Putamen (tissue), 1 donor: ENCODE measurements at places on chromosomes 4 and X.

- DNase-seq, result no peak
Observed at GRCh38 chr4:75708218-75708691, 16.1 kb upstream of the USO1 start.

DNA sequence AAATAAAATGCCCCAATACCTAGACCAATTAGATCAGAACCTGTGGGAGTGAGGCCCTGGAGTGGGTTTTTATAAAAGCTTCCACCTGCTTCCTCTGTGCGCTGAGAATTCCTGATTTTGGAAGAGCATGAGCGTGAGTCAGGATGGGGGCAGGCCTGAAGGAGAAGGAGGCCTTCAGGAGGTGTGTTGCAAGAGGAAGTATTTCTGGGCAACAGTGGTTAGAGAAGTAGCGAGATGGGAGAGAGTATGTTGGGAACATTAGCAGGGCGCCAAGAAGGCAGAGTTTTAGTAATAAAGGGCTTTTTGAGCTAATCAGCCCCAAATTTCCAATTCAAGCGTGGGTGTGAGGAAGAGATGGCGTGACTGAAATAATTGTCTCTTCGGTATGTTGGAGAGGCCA is 349.8 kb downstream of the UNC5C start:
- DNase-seq, result no peak

GRCh38 chr4:41119867-41120295 is 94.5 kb downstream of the APBB2 start:
- no peak for DNase-seq

GRCh38 chrX:129842510-129843208 is 1.0 kb downstream of the ZDHHC9 start:
- DNase-seq, result no peak

- DNase-seq, result no peak
Observed at GRCh38 chr4:85459736-85460135, 15.2 kb upstream of the ARHGAP24 start.

DNA sequence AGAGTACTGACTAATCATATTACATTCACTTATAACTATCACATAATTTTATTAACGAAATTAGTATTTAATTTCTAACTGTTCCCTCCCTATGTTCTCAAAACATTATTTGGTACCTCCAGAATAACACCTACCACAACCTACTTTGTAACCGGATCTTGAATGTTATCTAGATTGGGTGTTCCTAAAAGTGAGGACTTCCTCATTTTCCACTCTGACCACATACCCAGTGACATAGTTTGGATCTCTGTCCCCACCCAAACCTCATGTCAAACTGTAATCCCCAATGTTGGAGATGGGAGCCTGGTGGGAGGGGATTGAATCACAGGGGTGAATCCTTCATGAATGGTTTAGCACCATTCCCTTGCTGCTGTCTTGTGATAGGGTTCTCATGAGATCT is 21.8 kb downstream of the NR3C2 start:
- no peak for DNase-seq

GRCh38 chrX:31268359-31268758 is 196.5 kb upstream of the FTHL17 start:
- no peak for DNase-seq

GRCh38 chr4:16045687-16046086 is 38.1 kb downstream of the PROM1 start:
- no peak for DNase-seq

- no peak for DNase-seq
Observed at GRCh38 chr4:100079264-100079663, 111.0 kb downstream of the DDIT4L start.

GRCh38 chr4:118751629-118752323 is 66.6 kb downstream of the METTL14 start:
- DNase-seq, result no peak

GRCh38 chr4:103754844-103755243 is 35.1 kb upstream of the TACR3 start:
- DNase-seq, result no peak

DNA sequence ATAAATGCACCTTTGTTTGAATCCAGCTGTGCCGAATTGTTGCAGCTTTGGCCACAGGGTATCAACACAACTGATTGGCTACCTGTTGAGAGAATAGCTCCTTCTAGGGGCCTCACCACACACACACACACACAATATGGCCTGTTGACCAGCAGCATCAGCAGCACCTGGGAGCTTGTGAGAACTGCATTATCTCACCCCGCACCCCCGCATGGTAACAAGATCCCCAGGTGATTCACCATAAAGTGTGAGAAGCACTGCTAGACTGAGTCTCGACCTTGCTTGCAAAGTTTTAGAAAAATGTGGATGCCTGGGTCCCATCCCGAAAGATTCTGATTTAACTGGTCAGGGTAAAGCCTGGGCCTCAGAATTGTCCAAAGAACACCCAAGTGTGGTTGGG is 176.9 kb upstream of the PRPS2 start:
- DNase-seq, result no peak

GRCh38 chrX:38726612-38727011 is 74.6 kb upstream of the MID1IP1 start:
- DNase-seq, result no peak

DNA sequence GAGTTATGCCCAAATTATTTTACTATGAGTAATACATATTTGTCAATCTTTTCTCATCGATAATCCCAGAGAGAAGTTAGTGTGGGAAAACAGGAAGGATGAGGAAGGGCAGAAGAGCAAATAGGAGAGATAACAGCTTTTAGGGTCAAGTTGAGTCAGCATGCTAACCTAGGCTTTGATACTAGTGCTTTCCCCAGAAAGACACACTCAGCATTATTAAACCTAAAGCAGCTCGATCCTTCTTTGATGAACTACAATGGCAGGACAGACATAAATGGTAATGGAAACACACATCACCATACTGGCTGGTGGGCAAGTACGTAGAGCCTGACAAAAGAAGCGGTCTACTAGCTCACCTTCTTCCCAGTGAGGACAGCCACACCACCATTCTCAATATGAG is 20.5 kb downstream of the AIFM1 start:
- DNase-seq, result no peak

- no peak for DNase-seq
Observed at GRCh38 chrX:16999275-16999674, 52.8 kb downstream of the REPS2 start.

DNA sequence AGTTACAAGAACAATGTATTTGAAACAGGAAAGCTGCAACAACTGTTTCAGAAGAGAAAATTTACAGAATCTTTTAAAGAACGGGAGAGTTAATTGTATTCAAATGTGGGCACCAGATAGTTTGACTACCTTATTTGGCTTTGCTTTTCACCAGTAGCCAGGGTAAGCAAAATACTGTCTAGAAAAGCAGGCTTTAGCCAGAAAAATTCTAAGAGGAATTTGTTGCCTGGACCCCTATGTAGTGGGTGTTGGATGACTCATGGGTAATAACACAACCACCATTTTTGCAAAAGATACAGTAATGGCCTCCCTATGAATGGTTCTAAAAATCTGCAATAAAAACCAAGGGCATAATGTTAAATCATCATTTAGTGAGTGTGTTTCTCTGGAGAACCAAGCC is 233.4 kb upstream of the ANXA3 start:
- no peak for DNase-seq

DNA sequence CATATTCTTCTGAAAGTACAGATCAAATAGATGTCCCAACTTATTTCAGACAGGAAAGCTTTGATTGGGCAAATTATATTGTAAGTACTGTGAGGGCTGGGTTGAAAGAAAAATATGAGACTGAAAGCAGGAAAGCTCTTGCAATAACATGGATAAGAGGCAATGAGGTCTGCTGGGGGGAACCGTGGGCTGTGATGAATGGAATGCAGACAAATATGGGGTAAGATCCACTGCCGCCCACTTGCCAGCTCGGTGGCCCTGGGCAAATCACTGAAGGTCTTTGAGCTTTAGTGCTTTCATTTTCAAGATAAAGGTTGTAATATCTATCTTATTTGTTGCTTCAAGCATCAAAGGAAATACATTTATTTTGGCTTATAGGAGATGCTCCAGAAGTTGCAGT is 51.0 kb downstream of the AGA start:
- DNase-seq, result no peak
